ENCODE measurements at places on chromosomes 6 and 20.

GRCh38 chr6:24824142-24824938 lies 25.6 kb upstream of the ARMH2 start:
- DNase-seq = no peak

DNA sequence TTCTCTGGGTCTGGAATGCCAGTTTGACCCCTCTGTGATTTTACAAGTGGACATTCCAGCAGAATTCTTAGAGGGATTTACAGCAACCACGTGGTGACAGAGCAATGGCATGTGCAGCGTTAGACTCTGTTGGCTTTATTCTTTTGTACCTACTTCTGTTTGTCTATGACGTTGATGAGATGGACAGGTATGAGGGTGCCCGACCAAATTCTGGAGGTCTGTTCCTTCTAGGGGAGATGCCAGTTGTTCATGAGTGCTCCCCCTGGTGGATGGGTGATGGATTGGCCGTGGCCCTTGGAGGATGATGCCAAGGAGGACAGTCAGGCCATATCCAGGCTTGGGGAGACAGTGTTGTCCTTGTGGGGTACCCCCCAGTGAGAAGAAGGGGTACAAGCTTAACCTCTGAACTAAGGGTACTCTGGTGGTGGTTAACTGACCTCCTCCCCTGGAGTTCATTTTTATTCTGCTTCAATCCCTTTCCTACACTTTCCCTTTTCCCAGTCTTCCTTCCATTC lies 198.6 kb downstream of the DTNBP1 start:
- DNase-seq = peak; percentile 32

DNA sequence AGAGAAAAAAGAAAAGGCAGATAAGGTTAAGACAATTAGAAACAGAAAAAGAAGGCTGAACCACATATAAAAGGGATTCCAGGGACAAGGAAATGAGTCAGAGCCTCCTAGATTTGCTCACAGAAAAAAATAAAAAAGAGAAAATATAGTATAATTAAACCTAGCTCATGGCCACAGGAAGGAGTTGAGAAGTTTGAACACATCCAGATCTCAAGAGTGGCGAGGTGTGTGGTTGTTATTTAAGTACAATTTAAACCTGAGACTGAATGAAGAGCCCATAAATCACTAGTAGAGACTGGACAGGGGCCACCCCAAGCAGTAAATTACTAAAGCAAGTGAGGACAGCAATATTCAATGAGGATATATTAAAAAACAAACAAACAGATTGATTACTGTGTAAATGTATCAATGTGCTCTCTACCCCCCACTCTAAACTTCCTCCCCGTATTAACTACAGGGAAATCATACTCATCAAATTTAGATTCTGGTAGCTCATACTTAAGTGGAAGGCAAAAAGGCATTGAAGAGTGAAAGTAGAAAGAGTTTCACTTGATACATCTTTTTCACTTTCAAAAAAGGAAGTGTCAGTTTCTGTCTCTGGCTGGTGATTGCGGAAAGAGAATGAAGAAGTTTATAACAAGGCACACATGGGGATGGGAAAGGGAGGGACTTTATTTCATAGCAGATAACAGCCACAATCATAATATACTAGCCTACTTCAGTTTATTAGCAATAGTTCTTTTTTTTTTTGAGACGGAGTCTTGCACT lies 49.3 kb upstream of the SCAF8 start:
- peak; percentile 63 for DNase-seq

GRCh38 chr20:5745416-5746030 lies 4.7 kb upstream of the SHLD1 start:
- no peak for DNase-seq

GRCh38 chr6:17281100-17281496 lies at the start of gene RBM24:
TSS of gene RBM24 (plus strand) at chr6:17281361. CDS start at chr6:17281582, 221 bp downstream.
- peak; percentile 85 for DNase-seq

DNA sequence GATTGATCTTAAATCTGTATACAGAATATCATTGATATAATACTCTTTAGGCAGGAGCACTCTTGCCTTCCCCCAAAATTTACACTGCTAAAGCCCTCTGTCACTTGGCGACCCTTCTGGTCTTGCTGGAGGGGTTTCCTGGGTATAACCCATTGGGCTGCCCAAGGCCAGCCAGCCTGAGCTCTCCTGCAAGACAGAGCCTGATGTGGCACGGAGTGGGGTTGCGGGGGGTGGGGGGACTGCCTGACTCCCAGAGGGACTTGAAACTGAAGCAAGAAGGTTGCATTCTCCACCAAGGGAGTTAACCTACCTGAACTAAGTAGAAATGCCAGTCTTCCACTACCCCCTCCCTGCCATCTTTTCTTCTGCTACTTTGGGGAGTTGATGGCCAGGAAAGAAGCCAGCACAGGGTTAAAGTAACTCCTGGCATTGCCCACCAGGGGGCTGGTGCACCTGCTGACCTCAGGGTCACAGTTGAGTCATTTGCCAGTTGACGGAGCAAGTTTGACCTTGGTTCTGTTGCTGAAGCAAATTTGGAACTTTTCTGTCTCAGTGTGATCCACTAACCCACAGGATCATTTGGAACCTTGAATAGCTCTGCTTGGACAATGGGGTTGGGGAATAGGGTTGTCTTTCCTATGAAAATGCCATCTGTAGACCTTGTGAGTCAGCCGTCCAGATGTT lies 79.4 kb downstream of the ASXL1 start:
- no peak for DNase-seq

DNA sequence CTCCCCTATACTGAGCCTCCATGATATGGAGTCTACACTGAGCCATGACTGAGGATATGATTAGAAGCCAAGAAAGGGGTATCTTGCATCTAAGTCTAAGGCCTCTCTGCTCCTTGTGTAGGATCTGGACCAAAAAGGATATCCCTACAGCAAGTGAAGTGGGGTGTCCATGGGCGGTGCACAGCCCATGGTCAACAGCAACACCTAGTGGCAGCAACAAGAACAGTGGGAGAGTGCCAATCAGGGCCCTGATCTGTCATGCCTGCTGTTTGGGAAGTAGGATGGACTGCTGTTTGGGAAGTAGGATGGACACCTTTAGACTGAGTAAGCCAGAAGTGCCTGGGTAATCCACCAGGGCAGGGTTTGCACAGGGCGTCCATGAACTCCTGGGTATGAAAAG lies 22.4 kb downstream of the PTGIS start:
- no peak for DNase-seq

DNA sequence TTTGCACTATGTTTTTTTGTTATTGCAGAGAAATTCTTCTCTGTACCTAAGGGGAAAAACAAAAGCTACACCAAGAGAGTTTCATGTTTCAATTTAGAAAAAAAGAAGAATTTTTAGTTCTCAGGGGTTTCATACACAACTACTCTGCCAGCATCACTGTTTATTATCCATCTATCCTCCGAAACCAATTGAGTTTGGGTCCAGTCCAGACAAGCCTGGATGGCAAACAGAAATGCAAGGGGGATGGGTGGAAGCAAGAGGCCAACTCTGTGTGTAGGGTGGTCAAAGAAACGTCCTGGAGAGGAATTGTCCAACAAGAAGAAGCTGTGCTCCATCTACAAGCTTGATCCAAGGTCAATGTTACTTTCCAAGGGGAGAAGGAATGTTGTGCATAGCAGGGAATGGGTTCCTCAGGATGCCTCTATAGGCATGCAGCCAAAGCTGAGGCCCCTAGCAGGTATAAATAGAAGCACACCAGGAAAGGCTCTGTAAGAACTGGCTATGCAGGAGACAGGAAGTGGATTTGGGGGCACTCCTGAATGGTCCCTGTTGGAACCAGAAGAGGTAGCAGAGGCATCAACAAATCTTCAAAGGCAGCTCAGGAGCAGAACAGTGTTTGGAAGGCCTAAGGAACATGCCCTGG lies 64.4 kb downstream of the FILIP1 start:
- DNase-seq = no peak

DNA sequence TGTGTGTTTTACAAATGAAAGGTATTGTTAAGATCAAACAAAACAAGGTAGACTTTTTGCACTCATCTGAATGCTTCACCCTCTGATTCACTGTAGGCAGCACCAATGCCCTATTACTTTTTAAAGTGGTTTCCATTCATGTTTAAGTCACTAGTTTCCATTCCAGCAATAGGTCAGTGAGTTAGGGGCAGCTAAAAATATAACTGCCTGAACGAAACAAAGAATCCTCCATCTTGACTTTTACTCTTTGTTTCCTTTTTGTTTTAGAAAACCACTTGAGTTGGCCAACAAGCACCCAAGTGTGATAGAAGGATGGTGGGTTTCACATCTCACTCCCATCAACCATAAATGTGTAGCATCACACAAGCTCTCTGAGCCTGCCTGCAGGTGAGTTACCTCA lies 25.5 kb downstream of the CLIC5 start:
- DNase-seq = no peak

DNA sequence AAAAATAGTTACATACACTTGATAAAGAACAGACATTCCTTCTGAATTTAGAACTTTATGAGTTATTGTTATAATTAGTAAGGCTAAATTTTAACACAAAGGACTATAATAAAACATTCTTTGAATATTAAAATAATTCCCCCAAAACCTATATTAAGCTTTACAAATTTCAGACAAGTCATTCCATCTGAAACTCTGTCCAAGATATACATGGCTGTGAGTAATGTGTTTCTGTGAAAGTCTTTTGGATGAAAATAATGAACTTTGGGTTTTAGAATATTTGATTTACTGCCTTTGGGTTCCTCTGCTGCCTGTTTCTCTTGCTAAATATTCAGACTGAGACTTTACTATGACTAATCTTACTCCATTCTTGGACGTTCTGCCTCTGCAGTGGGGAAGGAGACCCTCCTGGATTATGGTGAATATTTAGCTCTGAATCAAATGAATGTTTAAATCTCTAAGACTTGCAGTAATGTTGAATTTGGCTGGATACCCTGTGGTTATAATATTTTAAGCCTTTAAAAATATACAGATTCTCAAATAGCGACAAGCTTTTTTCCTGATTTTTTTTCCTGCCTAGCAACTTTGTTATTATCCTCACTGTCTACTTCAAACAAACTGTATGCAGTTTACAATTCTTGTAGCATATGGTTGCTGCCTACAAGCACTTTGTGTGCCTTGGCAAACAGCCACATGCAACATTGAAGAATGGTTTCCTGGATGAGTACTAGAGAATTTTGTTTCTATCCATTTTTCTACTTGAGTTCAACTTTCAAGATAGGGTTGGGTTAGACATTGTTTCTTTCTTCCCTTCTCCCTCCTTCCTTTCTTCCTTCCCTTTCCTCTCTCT lies 51.4 kb downstream of the TXLNB start:
- DNase-seq = peak; percentile 44

DNA sequence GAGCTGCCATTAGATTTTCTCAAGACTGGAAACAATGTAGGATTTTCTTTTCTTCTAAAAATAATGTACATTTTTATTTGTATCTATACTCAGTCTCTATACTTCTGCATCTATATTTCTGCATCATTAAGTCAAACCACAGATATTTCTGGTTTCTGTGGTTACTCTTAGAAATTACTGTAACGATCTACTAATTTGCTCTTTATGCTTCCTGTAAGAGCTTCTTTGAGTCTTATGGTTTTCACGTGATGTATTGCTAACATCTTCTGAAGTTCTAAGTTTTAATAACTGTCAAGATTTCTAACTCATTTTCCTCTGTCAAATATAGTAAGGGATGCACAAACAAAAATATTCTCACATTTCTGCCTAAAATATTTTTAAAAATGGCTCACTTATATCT lies 1144.5 kb downstream of the HACE1 start:
- DNase-seq = no peak

- DNase-seq = peak; percentile 61
Measured at GRCh38 chr6:1917626-1918371, 308.1 kb downstream of the FOXC1 start.

GRCh38 chr6:158485431-158485830 lies 74.5 kb upstream of the TMEM181 start:
- DNase-seq = no peak

GRCh38 chr6:16623731-16624130 lies 137.5 kb downstream of the ATXN1 start:
- no peak for DNase-seq

DNA sequence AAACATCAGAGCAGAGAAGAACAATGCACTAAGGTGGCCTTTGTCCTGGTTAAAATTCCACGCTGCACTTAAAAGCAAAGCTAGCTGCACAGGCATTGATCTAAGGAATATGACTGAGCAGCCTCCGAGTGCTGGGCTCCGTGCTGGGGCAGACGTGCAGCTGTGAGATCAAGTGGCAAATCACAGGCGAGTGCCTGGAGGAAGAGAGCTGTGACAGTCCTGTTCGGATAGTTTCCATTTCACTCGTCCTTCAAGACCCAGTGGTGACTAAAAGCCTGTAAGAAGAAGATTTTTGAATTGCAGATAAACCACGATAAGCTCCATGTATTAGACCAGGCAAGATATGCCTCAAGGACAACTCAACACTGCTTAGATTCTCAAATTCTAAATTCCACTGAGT lies 247.9 kb downstream of the ANKRD60 start:
- no peak for DNase-seq

Measured in GM03348 (cell line).